Left ventricle myocardium inferior (tissue), 1 donor: ENCODE measurements at places on chromosomes 2 and 18. TPM values are rescaled to one million over a fixed set of nuclear protein-coding genes. Genes with fewer than 3 reads are reported as not detected.

GRCh38 chr18:24491927-24492834 lies 31.7 kb downstream of the HRH4 start:
- DNase-seq, result no peak

The FSHR gene
- total RNA-seq, result not detected

The ODC1 gene
- total RNA-seq, result 41.7 TPM

DNA sequence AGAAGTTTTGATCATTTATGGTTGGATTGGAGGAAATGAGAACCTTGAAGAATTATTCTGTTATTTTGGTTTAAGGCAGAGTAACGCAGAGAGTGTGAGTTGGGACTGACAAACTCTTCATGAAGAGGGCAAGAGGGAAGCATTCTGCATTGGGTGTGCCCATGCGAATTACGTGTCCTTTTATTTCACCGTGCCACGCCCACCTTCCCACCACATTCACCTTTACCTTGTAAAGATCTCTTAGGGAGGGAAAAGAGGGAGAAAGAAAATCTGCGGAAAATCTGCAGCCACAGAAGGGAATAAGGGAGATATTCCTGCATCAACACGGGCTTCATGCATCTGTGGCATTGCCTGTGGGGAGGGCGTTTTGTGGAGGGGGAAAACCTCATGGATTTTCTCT lies 31.8 kb downstream of the SLC9A4 start:
- no peak for DNase-seq

- DNase-seq, result no peak
These were observed 97.2 kb downstream of the ARL4C start for GRCh38 chr2:234399451-234400246.

DNA sequence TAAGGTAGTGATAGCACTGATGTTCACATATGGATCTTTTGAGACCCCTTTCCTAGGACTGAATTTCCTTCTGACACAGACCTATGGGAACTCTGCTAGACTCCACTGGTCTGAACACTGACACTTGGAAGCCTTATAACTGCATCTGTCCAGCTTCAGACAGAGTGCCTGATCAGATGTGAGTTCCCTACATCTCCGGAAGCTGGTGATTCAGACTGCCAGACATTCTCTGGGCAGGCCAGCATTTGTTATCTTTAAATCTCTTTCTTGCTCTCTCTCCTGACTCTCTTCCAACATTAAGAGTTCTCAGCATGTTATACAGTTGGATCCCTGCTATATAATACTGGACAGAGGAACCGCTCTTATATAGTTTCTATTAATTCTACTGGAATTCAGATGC lies 408.5 kb downstream of the ZEB2 start:
- DNase-seq, result no peak

DNA sequence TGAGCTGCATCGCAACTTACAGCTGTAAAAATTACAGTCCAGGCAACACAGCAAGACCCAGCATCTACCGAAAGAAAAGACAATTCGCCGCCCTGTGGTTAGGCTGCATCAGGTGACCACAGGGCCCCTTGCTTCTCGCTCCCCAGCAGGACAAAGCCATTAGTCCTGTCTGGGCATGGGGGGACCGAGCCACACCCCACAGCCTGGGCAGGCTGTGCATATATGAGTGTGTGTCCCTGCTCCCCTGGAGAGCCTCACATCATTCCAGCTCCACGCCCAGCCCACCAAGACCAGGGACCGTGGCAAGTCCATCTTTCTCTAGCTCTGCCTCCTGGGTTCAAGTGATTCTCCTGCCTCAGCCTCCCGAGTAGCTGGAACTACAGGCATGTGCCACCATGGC lies 33.9 kb downstream of the SNORC start:
- DNase-seq, result no peak

- no peak for DNase-seq
These were observed 43.7 kb upstream of the CAB39 start for GRCh38 chr2:230668939-230669303.

DNA sequence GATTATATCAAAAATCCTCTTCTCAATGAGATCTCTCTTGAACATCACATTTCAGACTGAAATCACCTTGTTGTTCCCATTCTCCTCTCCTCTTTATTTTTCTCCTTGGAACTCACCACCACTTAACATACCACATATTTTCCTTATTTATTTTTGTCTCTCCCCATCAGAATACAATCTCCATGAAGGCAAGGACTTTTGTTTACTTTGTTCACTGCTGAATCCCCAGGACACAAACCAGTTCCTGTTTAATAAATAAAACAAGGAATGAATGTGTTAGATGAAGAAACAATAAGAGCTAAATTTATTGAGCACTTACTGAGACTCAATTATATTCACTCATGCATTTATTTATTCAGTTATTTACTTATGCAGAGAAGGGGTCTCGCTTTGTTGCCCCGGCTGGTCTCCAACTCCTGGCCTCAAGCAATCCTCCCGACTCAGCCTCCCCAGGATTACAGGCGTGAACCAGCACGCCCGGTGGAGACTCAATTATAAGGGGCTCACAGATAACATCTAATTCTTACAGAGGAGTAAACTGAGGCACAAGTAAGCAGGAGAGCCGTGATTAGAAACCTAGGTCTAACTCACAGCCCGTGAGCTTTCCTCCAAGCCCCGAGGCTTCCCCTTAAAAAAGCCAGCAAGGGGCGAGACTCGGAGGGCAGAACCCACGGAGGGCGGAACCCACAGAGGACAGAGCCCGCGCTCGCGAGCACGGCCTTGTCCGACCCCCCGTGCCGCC lies 616 bp upstream of the TAF1B start:
- no peak for DNase-seq

The SIX3 gene
- not detected for total RNA-seq

The CRYGD gene
- not detected for total RNA-seq

DNA sequence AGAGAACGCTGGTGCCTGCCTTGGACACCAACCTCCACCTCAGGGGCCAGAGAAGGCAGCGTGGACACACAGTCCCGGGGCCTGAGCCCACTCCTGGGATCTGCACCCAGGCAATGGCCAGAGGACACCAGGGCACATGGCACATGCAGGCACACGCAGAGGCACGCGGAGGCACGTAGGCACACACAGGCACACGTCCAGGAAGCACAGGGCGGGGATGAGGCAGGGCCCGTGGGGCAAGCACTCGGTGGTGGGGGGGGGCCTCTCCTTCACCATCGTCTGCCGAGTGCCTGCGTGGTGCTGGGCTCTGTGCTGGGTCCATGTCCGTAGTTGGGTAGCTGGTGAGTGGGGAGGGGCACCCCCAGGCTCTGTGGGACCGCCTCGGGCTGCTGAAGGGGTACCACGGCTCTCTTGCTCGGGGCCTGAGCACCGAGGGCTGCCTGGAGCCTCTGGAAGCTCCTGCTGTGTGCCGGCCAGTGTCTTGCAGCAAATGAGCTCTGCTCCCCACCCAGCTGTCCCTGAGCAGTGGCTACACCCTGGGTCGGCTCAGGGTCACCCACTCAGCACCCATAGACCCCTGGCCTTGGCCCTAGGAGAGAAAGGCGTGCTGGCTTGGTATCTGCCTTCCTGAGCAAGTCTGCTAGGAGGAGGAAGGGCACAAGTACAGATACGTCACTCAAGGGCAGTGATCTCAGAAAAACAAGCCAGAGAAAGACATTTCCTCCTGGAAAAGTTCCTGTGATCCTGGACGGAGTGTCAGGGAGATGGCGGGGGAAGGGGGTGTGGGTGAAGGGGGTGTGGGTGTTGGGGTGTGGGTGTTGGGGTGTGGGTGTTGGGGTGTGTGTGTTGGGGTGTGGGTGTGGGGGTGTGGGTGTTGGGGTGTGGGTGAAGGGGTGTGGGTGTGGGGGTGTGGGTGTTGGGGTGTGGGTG lies 26.4 kb downstream of the RTP5 start:
- no peak for DNase-seq

The SULT1C3 gene
- total RNA-seq, result not detected

The SLC5A7 gene
- total RNA-seq, result not detected

- DNase-seq, result no peak
These were observed 5.4 kb upstream of the GRHL1 start for GRCh38 chr2:9946076-9946475.

The CD226 gene
- total RNA-seq, result 0.91 TPM

The LOXL3 gene
- 4.7 TPM for total RNA-seq

DNA sequence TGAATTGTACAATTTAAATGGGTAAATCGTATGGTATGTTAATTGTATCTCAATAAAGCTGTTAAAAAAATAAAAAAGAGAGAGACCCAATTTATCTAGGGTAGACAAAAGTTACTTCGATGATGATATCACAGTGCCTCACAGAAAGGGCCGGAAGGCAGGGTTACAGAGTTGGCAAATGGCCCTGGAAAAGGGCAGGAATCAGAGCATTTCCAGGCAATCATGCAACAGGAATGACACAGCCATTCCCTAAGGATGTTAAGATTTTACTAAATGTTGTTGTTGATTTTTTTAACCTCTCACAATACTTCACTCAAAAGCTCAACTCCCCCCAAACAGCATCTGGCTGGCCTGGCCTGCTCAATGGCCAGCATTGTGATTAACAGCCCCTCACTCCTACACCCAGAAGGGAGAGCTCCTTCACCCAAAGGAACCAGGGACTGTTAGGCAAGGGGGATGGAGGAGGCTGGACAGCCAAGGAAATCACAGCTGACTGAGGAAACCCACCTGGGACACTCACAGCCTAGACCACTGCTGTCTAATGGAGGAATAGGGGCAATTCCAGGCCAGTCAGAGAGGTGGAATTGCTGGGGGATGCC lies 7.7 kb upstream of the SP100 start:
- DNase-seq, result peak; percentile 46

The RGPD6 gene
- total RNA-seq, result 11.5 TPM

GRCh38 chr18:63365876-63366212 lies 1.2 kb downstream of the KDSR start:
- DNase-seq, result no peak

The REG3G gene
- not detected for total RNA-seq

The CCDC102B gene
- 6.1 TPM for total RNA-seq

The ERBB4 gene
- total RNA-seq, result 8.3 TPM

- no peak for DNase-seq
These were observed 14.7 kb downstream of the NEDD4L start for GRCh38 chr18:58058720-58059119.

DNA sequence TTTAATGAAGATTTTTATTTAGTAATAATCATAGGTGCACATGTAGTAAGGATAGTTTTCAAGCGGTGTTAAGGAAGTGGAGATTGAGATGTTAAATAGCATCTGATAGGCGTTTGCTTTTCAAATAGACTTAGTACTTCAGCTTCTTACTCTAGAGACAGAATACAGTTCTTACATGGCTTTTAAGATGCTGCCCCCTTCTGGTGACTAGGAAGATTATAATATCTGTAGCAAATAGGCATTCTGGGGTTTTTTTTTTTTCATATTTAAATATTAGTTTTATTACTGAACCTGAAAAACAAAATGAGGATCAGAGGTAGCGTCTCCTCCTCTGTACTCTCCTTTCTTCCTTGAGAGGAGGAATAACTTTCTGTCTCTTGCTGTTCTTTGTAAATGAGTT lies 100.2 kb downstream of the AGAP1 start:
- DNase-seq, result no peak

DNA sequence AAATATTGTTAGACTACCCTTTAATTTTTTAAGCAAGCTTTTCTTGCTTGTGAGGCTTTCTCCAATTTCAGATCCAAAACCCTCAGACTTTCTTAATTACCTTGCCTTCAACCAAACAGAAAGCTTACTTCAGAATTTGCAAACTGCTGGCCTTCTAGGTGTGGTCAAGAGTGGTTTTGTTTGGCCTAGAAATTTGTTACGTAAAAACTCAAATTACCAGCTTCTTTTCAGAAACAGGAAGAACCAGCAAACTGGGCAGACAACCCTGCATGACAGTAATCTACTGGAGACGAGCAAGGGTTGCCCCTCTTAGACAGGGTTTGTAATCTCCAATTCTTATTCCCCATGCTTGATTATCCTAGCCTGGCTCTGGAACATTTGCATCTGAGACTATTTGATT lies 27.1 kb downstream of the SRBD1 start:
- DNase-seq, result no peak

DNA sequence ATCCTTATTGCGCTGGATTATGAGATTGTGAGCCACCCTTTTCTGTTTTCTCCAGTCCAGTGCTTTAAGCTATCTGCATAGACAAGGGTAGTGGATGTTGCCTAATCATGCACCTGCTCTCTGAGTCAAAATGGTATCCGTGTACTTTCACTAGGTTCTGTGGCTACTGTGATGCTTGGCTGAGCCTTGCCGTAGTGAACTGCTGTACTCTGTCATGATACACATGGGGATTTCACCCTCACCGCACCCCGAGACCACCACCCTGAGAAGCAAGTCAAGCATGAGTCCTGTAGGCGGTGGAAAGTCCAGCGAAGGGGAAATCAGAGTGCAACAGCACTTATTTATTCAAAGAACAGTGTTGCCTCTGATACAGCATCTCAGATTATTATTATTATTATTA lies 55.0 kb downstream of the ARHGAP25 start:
- DNase-seq, result no peak

The RPRM gene
- not detected for total RNA-seq

- no peak for DNase-seq
These were observed 9.0 kb upstream of the SCN9A start for GRCh38 chr2:166384774-166385173.

GRCh38 chr18:3683483-3683882 lies 233.5 kb downstream of the TGIF1 start:
- DNase-seq, result no peak

DNA sequence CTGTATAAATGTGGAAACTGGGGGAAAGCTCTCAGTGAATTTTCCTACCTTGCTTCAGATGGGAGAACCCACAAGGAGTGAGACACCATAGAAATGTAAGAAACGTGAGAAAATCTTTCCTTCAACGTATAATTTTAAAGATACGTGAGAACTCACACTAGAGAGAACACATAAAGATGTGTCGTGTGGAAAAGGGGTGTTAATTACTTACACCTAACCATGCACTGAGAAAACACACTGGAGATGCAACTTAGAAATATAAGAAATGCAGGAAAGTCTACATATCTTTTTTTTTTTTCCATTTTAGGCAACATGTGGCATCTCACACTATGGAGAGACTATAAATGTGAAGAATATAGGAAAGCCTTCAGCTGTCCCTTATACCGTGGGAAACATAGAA lies 352.9 kb upstream of the NETO1 start:
- no peak for DNase-seq

The FBXO15 gene
- total RNA-seq, result not detected

DNA sequence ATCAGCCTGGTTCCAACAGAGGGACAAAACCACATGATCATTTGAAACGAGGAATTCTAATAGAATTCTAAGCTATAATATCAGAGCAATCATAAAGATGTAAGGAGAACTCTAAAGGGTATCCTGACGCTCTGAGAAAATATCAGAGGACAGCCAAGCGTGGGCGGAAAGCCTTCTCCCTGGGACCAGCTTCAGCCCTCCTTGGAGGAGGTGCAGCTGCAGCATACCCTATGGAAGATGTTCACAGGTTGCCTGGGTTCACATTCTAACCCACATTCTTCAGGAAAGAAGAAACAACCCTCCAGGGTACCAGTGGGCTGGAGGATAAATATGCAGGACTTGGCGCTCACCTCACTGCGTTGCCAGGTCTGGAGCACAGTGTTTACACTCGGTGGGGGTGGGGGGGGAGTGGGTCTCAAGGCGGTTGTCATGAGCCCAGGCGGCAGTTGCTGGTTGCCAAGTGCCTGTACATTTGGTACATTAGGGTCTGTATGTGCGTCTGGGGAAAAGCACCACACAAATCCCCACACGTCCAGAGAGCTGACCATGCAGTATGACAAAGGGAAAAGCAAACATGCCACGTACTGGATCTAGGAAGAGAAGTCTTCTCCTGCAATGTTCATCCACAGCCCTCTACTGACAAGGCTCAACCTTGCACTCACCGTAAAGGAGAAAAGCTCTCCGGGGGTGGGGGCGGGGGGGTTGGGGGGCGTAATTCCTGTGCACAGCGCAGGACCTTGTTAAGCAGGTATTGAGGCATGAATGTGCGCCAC lies 80.5 kb downstream of the CDH19 start:
- no peak for DNase-seq
